ENCODE measurements at places on chromosomes 16 and 17. TPM values are rescaled to one million over a fixed set of nuclear protein-coding genes. Genes with fewer than 3 reads are reported as not detected.

DNA sequence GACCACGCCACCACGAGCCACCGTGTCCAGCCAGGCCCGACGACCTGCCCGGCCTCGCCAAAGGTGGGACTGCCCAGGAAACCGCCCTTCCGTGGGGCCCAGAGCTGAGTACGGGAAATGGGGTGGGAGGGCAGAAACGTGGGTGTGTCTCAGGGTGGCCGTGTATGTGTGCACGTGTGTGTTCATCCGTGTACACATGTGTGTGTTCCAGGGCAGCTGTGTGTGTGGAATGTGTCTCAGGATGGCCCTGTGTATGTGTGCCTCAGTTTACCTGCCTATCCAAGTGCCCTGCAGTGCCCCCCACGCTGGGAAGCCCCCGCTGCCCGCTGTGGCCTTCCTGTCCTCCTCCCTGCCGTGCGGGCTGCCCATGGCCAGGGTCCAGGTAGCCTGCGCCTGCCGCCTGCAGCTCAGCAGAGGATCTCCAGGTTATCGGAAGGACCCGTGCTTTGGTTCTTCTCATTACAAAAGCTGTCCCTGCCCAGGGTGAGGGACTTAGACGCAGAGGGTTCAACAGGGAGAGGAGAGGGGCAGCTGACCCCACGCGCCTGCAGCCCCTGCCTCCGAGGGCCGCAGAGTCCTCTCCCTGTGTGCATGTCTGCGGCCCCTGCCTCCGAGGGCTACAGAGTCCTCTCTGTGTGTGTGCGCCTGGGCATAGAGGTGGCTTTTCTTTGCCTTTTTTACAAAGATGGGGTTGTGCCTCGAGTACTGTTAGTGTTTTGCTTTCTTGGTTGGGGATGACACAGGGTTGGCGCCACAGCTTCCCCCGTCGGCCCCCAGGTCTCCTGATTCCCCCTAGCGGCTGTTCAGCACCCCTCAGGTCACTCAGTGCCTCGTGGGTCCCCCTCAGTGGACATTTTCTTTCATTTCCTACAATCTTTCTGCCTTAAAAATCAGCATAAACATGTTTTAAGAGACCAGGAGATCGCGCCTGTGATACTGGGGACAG is 23.6 kb downstream of the ZNF469 start:
- no peak for DNase-seq

DNA sequence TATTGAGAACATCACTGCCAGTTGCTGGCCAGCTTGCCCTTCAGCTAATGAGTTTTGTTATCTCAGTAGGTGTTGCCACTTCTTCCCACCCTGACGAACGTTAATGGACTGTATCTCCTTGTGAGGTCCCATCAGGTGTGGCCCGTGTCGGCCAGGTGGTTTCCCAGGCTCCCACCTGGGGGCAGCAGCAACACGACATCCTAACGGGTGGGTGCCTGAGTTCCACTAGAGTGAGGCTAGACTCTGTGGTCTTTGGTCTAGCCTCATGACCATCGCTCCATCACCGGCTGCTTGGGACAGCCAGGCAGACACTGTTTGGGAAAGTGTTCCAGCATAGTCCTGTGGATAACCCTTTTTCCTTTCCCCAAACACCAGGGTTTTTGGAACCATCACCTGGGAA is 45.6 kb upstream of the LCMT1 start:
- no peak for DNase-seq

- no peak for DNase-seq
Measured at GRCh38 chr16:724188-725040, 1.8 kb downstream of the CCDC78 start.

DNA sequence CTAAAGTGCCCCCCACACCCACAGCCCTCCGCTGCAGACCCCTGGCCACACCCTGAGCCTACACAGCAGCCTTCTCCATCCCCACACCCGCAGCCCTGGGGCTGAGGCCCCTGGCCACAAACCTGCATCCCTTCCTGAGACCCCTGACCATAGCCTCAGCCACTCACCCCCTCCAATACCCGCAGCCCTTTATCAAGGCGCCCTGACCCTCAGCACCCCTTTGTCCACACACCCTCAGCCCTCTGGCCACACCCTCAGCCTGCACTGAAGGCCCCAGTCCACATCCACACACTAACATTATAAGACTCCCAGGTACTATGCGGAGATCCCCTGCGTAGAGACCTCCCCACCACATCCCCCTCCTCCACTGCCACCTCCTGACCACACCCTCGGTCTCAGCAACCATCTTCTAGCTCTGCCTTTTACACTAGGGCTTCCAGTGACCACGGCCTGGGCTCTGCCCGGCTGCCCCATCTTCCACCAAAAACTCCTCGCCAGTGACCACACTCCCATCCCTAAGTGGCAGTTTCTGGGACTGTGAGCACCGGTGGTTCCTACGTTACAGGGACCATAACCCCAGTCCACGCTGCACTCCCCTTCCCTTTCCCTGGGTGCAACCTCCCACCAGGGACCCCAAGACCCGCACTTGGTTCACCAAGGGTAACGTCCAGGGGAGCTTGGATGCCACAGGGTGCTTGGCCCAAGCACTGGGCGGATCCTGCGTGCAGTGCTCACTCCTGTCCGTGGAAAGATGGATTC is 818 bp downstream of the TPPP3 start:
- DNase-seq = no peak

DNA sequence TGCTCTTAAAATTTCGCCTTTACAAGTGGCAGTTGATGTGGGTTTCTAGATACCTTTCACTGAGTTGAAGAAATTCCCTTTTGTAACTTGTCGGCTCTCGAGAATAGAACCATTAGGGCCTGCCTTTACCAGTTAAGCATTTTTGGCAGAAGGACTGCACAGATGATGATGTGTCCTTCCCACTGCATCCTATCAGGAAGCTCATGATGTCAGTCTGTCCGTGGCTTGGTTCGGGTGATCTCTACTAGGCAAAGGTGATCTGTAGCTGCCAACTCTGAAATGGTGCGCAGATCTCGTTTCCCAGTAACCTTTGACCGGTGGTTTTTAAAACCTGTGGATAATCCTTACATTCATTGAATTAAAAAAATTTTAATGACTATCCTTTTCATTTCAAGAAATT is 49.7 kb downstream of the ZNRF1 start:
- no peak for DNase-seq

GRCh38 chr16:2155977-2156848 is 631 bp downstream of the TRAF7 start:
- DNase-seq = peak; percentile 38

GRCh38 chr17:17783116-17783824 is 53.5 kb downstream of the SREBF1 start:
- DNase-seq = peak; percentile 44

DNA sequence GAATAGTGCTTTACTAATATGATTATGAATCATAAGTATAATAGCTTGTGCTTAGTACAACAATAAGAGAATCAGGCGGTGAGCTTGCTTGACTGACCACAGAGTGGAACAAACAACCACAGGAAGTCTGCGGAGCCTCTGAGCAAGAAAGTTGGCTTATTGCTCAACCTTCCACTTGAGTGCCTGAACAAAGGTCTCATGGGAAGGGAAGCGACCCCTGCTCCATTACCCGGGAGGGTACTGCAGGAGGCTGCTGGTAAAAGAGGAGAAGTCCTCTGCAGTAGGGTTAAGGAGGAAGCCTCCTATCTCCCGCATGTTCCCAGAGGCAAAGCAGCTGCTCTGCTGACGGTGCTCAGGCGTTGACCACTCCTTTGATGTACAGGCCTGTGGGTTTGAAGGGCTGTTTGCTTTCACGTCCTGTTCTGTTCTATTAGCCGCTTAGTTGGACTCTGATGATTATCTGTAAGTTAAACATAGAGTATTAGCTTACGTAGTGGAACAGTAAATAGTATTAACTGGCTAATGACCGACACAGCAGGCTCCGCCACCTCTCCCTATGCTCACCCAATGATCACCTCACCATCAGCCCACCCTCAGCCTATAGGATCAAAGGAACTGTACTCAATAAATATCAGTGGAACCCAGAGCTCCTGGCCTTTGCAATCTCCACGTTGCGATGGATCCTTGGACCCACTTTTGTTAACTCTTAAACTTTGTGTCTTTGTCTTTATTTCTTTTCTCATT is 17.5 kb downstream of the ALOX15B start:
- peak; percentile 84 for DNase-seq

- DNase-seq = no peak
Measured at GRCh38 chr17:80987941-80988461, 3.6 kb upstream of the CHMP6 start.

DNA sequence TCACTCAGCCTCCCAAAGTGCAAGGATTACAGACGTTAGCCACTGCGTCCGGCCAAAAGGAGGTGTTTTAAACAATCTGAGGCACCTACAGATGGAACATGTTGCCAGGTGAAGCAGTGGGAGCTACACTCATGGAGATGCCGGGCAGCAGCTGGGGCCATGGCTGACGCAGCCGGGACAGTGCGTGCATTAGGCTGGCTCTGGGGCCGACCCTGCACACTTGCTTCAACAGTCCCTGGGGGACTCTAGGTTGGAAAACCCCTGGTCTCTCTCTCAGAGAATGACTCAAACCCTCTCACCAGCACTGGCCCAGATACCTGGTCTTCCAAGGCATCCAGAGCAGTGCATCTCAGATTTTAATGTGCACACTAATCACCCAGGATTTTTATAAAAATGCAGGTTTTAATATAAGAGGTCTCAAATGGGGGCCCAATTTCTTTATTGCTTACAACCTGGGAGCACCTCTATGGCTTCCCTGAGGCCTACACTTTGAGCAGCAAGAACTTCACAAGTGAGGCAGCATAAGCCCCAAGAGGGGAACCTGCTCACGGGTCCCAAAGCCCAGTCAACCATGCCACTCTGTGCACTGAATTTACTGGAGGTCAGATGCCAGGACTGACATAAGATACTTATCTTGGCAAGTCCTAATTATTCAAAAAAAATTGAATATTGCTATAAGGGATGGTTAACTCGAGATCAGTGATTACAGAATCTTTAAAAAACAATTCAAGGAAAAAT is 70.8 kb upstream of the TRAP1 start:
- no peak for DNase-seq

DNA sequence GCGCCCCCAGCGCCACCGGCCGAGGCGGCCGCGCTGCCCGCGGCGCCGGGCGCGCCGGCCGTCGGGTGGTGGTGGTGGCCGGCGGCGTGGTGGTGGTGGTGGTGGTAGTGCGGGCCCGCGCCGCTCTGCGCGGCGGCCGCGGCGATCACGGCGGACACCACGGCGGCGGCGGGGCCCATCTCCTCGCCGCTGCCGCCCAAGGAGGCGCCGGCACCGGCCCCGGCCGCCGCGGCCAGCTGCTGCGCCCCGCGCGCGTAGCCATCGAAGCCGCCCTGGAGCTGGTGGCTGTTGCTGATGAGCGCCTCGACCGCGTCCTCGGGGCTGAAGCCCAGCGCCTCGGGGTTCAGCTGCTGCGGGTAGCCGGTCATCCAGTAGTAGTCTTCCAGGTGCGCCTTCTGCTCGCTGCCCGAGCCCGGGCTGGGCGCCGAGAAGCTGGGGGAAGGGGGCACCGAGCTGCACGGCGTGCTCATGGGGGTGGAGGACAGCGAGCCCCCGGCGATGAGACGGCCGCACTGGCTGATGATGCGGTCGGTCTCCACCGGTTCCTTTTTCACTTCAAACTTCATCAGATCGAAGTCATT is 1.2 kb downstream of the MAF start:
- no peak for DNase-seq

- DNase-seq = no peak
Measured at GRCh38 chr17:3955673-3955988, 8.6 kb downstream of the ATP2A3 start.

- no peak for DNase-seq
Measured at GRCh38 chr17:36153895-36154610, 22.4 kb downstream of the TBC1D3B start.

Gene RASD1
- 154 TPM for total RNA-seq

Gene KRTAP9-3
- total RNA-seq = not detected

Gene BIRC5
- total RNA-seq = 0.50 TPM

Data from renal cortical epithelial cell (primary cell).